ENCODE measurements at places on chromosomes 3 and 15. TPM values are rescaled to one million over a fixed set of nuclear protein-coding genes. Genes with fewer than 3 reads are reported as not detected.

The PHLDB2 gene
- polyA plus RNA-seq: 19.5 TPM

DNA sequence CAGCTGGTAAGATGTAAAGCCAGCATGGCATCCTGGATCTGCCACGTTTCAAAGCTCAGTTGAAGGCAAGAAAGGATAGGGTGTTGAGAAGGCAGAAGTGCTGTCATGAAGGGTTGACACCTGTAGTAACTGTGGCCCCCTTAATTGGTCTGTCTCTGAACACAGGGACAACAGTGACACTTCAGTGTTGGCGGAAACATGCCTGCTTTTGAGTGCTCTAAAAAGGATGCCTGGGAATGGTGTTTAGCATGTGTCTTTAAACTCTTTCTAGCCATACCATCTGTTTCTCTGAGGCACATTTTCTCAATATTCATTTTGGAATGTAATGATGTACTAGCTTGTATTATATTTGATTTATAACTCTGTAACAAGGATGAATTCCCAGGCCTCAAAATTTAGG is 42.1 kb downstream of the PLS1 start:
- no peak for DNase-seq

DNA sequence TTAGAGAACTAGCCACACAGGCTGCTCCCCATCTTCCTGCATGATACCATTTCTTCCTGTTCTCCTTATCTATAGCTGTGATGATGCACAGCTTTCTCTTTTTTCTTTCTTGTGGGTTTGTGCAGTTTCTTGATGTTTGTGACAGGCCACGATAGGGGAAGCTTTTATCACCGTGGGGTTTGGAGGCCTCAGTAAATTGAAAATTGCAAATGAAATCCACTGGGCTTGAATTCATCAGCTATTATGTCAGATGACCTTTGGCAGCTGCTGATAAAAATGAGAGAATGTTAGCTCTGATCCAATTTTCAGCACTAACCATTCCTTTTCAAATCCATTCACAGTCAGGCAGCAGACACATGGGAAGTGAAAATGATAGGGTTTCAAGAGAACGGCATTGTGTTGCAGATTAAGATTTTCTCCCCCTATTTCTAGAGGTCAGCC is 176.9 kb upstream of the SOX2 start:
- no peak for DNase-seq

The PSMD6 gene
- 195 TPM for polyA plus RNA-seq

Measured in GM23338 (cell line).